ENCODE measurements at places on chromosomes 2 and 18.

DNA sequence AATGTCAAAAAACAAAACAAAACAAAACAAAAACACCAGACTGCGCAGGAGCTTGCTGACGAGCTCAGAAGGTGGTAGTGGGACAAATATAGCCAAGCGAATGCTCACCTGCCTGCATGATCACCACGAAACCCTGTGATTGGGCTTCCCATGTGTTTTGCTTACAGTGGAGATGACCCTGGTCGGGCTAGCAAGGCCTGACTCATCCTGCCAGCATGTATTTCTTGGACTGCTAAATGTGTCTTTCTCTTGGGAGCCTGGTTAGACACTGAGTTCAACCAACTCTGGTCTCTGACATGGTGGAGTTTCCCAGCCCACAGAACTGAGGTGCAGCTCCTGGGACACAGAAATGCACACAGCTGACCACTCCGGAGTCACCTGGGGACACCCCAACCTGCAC lies 30.7 kb upstream of the DUSP2 start:
- no peak for DNase-seq

- no peak for DNase-seq
Observed at GRCh38 chr2:237344942-237345341, 69.0 kb downstream of the COL6A3 start.

- DNase-seq: no peak
Observed at GRCh38 chr2:120803764-120804335, 68.2 kb downstream of the GLI2 start.

GRCh38 chr18:79528316-79528695 lies 132.6 kb downstream of the NFATC1 start:
- DNase-seq: no peak

DNA sequence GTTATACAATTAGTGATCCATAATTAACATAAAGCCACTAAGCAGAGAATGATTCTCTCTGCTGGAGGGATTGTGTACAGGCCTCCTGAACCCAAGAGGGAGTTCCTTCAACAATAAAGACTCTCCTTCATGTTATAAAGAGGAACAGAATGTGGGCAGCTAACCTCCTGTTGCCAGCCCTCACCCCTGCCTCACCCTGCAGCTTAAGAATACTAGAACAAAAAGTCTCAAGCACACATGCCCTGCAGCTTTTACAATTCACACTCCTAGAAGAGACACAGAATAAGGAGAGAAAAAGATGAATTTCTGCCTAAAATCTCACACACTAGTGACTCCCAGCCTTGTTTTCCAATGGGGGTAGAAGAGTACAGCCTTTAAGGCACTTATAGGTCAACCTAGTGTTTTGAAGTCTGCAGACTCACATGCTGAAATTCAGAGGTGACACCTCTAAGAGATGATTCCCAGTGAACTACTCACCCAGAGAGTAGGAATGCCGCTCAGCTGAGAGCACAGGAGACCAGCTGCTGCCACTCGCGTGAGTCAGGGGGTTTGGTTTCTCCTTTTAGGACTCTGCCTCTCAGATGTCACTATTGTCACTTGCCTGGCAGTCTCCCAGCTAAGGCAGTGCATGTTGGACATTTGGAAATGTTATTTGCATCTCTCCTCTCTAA lies 32.5 kb upstream of the IL1RL1 start:
- no peak for DNase-seq

DNA sequence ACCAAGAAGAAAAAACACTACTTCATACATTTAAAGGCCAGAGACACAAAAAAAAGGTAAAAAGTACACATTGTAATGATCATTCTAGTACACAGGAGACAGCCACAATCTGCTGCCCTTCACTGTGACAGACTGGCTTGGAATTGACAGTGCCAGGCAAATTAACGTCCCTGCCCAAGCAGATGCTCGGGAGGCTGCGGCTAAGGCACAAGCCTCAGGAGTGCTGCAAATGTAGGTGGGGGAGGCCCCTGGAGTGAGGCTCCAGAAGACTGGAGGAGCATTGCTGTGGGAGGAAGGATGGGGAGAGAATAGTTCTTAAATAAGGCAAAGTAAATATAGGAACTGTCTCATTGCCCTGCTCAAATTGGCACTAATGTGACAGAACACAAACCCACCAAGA lies 18.6 kb downstream of the ERCC3 start:
- DNase-seq: no peak

DNA sequence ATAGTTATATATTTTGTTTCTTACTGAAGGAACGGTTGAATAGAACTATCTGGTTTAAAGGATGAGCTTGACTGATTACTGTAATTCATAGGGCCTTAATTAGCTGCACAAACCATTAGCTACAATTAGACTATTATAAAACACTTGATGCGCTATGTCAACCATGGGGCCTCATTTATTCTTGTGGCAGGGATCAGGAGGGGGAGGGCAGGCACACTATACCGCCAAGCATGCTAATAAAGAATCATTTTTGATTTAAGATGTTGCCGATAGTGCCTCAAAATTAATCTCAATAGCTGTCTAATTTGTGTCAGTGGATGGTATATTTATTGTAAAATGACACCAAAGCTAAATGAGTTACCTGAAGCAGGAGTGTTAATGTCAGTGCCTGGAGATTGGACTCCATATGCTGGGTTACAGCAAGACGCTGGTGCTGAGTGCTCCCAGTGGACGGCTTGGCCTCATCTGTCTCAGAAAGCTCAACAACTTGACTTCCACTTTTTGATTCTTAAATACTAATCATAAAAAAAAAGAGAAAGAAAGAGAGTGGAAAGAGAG lies 1007.0 kb upstream of the CELF4 start:
- no peak for DNase-seq

- no peak for DNase-seq
Observed at GRCh38 chr2:50991602-50992001, 40.3 kb downstream of the NRXN1 start.

DNA sequence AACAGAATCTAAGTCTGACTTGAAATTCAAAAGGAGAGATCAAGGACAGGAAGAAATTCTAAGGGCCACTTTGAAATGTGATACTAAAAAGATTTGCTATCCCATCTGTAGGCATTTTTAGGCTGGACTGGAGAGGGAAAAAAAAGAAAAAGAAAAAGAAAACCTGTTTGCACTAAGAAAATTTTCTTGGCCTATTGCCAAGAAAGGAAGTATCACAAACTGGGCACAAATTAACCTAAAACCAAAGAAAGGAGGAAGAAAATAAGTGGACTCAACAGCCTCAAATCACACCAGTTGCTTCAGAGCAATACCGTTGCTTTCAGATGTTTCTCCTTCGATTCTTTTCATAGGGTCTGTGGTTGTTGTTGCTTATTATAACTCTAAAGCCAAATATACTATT lies 287.9 kb upstream of the VRK2 start:
- DNase-seq: no peak

GRCh38 chr18:77181950-77182707 lies 49.5 kb upstream of the MBP start:
- DNase-seq: no peak

- no peak for DNase-seq
Observed at GRCh38 chr18:44732238-44732563, 51.5 kb downstream of the SETBP1 start.

GRCh38 chr18:73409242-73409641 lies 541.5 kb upstream of the NETO1 start:
- no peak for DNase-seq

GRCh38 chr2:179447839-179448447 lies 183.3 kb upstream of the SESTD1 start:
- no peak for DNase-seq

- DNase-seq: no peak
Observed at GRCh38 chr2:21165350-21165749, 41.6 kb downstream of the TDRD15 start.

DNA sequence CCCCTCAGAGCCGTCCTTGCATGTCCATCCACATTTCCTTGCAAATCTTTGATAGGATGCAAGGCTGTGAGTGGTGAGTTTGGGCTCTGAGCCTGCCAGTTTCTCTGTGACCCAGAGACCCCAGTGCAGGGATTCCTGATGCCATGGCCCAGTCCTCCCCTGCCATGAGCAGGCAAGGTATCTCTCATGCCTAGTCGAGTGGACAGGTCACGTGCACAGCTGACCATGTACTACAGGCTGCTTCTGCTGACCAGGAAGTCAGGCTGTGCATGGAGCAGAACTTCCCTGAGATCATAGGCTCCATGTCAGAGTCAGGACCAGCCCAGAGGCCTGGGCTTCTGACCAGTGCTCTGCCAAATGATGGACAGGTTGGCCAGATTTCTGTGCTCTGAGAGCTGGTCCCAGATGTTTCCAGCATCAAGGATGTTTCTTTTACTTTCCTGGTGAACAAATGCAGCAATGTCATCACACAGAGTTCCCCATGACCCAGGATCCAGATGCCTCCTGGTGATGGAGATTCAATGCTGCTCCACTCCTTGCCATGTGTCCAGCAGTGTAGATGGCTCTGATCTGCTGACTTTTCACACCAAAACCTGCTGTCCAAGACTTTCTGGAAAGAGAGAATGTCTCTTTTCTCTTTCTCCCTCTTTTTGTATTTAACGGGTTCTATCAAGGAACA lies 321.6 kb upstream of the HS6ST1 start:
- DNase-seq: no peak

GRCh38 chr18:23730857-23731256 lies 41.6 kb downstream of the LAMA3 start:
- no peak for DNase-seq

DNA sequence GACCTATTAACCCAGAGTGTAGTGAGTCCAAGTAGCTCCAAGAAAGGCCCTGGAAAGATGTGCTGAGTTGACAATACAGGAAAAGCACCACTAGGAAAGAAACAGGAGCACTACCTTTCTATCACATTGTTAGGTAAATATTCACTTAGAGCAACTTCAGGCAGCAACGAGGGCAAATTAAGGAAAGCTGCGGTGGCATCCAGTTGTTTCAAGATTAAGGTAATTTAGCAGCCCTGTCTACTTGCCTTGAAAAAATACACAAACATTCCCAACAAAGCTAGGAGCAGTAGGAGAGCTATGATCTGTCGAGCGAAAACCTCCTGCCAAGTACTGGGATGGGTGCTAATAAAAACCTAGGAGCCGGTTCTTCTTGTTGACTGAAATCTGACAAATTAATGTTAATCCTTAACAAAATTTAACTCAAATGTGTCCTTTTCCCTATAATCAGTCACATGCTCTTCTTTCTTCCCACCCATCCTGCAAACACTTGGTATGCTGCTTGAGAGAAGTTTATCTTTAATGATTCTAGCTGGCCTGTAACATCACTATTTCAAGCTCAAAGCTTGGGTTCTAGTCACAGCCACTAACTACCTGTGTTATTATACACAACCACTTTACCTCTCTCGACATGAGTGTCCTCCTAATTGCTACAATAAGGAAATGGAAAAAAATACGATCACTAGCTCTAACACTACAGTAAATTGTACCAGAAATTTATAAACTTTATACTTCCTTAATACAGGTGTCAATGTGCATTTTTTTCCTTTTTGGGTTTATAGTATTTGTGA lies 2.0 kb downstream of the ACAA2 start:
- no peak for DNase-seq

DNA sequence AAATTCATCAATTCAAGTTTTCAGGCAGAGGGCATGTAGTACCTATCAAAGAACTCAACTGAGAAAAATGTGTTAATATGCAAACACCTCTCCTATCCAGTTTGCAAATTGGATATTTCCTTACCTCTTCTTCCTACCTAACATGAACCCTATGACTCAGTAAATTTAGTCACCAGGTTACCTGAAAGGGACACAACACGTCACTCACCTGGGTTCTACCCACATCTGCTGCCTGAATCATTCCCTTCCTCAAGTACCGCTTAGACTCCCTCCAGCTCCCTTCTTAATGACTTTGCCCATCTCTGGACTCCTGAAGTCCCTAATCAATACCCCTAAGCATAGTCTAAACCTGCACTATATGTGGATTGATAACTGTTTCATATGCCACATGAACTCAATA lies 10.4 kb downstream of the ANKRD44 start:
- DNase-seq: no peak

- DNase-seq: no peak
Observed at GRCh38 chr2:104321796-104322349, 532.0 kb upstream of the POU3F3 start.

- no peak for DNase-seq
Observed at GRCh38 chr18:45521777-45522176, 93.5 kb upstream of the SLC14A2 start.

GRCh38 chr2:109285244-109285651 lies 156.2 kb downstream of the SH3RF3 start:
- no peak for DNase-seq

GRCh38 chr2:217263756-217264155 lies 403.9 kb upstream of the TNP1 start:
- no peak for DNase-seq

GRCh38 chr2:16506366-16506765 lies 159.3 kb downstream of the CYRIA start:
- no peak for DNase-seq

- DNase-seq: no peak
Observed at GRCh38 chr2:182784777-182785176, 68.7 kb downstream of the DNAJC10 start.

DNA sequence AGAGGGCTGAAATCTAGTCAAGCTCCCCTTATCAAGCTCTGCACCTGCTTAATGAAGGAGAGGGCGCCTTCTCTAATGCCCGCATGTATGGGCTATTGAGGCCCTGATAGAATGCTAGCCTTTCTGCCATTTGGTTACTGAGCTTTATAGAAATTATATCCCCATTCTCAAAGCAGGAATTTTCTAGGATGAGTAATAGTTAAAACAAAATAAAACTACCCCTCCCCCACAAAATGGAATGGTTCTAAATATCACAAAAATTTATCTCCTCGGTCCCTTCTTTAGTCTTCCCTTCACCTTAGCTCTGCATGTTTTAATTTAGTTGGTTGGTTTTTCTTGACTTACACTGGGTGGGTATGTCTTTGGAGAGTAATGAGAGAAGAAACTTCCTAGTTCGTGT lies 37.7 kb downstream of the CD28 start:
- DNase-seq: no peak

GRCh38 chr2:173053043-173053699 lies 22.5 kb upstream of the MAP3K20 start:
- no peak for DNase-seq

GRCh38 chr2:26255759-26256384 lies 11.1 kb downstream of the HADHB start:
- DNase-seq: no peak

GRCh38 chr2:120559401-120559800 lies 176.3 kb upstream of the GLI2 start:
- no peak for DNase-seq

GRCh38 chr2:81644189-81644588 lies 1339.6 kb upstream of the LRRTM1 start:
- no peak for DNase-seq

Data from right hindlimb (tissue), 1 donor.